SK-N-DZ (cell line): ENCODE measurements at places on chromosomes 3 and 15.

DNA sequence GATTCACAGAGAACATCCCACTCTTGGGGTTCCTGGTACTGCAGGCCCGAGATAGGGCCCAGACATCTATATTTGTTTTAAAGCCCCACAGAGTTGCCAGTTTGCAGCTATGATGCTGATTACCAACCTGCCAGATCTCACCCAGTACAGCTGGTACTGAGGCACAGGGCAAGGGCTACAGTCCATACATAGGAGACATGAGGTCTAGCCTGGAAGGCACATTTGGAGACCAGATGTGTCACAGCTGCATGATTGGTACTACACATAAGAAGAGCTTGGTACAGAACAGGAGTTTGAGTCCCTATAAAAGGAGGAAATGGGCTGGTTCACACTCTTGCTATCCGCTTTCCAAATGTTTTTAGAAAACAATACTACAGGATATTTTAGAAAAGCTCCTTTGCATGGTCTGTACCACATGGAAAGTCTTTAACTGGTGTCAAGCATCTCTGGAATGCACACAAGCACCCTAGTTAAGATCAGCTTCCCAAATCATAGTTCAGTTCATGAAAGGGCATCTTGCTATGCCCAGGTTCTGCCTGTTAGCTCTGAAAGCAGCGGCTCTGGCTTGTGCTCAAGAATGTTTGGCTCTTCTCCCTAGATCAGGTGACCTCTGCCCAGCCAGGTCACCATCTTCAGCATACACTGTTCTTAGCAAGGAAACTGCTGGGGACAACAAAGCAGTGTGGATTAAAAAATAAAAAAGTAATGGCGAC is 20.6 kb downstream of the MTMR14 start:
- no peak for DNase-seq

DNA sequence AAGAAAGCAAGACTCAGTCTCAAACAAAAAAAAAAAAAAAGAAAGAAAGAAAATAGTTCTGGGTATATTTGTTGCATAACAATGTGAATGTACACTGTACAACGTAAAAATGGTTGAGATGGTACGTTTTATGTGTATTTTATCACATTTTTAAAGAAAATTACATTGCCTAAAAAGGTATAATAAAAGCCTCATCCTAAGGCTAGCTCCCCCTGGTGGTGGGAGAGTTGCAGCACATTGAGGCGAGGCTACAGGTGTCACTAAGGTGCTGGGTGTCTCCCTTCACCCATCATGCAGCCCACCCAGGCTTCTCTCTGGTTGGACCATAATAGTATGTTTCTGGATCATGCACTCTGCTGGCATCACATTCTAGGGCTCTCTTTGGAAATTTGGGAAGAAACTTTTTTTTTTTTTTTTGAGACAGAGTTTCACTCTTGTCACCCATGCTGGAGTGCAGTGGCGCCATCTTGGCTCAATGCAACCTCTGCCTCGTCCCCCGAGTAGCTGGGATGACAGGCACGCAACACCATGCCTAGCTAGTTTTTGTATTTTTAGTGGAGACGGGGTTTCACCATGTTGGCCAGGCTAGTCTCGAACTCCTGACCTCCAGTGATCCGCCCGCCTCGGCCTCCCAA is 12.4 kb upstream of the RAB11A start:
- DNase-seq, result peak; percentile 66

GRCh38 chr3:66836363-66837152 is 161.5 kb upstream of the KBTBD8 start:
- no peak for DNase-seq

DNA sequence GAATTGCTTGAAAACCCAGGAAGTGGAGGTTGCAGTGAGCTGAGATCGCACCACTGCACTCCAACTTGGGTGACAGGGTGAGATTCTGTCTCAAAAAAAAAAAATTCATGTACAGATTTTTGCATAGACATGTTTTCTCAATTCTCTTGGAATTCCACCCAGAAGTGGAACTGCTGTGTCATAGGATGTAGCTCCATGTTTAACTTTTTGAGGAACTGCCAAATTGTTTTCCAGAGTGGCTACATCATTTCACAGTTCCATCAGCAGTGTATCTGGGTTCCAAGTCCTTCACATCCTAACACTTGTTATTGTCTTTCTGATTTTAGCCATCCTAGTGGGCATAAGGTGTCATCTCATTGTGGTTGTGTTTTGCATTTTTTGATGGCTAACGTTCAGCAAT is 9.9 kb downstream of the CAPN7 start:
- DNase-seq, result no peak

GRCh38 chr3:73298243-73299183 is 237.1 kb downstream of the EBLN2 start:
- DNase-seq, result peak; percentile 62
